ENCODE measurements at places on chromosomes 4 and X.

- DNase-seq = no peak
Observed at GRCh38 chr4:61501812-61502211, 301.7 kb downstream of the ADGRL3 start.

DNA sequence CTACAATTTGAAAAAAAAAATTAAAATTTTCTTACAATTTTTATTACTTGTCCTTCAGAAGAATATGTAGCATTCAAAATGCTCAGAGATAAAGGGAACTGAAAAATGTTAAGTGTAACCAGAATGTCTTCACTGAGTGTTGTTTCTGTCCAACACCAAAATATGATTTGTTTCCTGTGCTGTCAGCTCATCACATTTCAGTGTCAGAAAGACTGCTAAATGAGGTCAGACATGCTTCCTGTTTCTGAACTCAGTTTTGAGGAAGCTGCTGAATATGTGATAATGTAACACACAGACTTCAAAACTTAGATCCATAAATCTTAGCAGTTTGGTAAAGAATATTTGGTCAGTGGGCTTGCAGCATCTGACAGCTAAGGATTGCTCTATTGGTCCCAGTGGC, 1849.7 kb downstream of the PCDH7 start:
- no peak for DNase-seq

GRCh38 chr4:174358410-174358809, 74.7 kb downstream of the CEP44 start:
- no peak for DNase-seq

- DNase-seq = no peak
Observed at GRCh38 chr4:128461291-128462102, 173.9 kb upstream of the PGRMC2 start.

- no peak for DNase-seq
Observed at GRCh38 chr4:16992566-16993225, 94.3 kb upstream of the LDB2 start.

DNA sequence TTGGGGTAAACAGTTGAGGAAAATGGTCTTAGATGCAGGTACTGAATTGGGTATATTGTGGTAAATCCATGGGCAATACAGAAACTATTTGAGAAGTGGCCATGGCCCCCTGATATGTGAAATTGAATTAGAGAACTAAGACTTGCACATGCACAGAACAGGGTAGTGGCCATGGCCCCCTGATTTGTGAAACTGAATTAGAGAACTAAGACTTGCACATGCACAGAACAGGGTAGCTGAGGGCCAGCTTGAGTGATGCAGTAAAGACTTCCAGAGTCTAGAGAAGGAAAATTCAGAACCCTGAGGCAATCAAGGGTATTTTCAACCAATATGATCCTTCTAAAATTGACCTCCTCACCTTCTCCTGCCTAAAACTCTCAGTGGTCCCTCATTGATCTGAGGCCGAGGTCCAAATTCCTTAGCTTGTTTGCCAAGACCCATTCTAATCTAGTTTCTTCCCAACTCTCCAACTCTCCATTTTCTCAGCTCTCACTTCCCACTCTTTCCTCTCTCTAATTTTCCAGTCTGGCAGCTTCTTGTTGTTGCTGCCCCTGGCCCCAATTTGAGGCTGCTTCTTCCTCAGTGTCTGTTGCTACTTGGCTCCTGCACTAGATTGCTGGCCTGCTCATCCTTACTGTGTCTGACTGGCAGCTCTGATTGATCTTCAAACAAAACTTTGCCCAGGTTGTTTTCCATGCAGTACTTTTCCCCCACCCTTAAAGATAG, 72.4 kb downstream of the FRAS1 start:
- no peak for DNase-seq

DNA sequence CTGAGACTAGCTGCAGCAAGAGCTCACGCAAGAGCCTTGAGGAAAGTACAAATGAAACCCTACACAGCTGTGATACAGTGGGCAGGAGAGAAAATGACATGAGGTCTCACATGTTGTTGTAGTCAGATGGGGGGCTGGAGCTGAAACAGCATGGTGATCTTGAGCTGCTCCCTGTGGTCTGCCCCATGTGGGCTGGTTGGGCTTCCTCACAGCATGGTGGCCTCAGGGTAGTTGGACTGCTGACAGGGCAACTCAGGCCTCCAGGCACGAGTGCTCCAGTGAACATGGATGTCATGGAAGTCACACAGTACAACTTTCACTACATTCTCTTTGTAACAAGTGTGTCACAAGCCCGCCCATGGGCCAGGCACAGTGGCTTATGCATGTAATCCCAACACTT, 3.4 kb upstream of the MAN2B2 start:
- DNase-seq = no peak

- DNase-seq = no peak
Observed at GRCh38 chr4:110271986-110272385, 73.6 kb upstream of the ELOVL6 start.

DNA sequence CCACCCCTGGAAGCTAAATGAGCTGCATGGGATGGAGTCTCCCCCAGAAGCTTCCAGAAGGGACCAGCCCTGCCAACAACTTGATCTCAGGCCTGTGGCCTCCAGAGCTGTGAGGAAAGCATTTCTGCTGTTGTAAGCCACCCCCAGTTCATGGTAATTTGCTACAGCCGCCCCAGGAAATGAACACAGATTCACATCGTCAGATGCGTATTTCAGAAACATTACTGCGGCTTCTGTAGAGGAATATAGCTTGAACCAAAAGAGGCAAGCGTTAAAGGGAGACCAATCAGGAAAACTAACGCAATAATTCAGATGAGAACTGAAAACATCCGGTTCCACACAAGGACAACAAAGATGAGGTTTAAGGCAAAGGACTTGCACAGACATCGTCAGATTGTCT, 128.4 kb upstream of the TBL1X start:
- DNase-seq = no peak

GRCh38 chr4:112196461-112196860, 35.1 kb upstream of the AP1AR start:
- DNase-seq = no peak

DNA sequence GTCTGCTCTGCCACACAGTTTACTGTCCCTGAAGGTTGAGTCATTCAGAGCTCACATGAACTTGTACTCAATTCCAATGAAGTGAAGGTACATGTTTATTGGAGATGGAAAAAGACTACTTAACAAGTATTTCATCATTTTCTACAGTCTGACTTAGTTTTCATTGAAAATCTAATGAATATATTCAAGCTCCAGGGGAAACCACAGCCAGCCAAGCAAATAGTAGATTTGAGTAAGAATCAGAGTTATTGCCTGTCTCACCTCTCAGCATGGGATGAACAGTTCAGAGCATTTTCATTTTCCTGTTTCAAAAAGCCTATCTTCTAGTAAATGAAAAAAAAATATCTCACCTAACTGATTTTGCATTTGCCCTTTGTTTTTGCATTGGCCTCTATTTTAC, 1249.4 kb upstream of the DIAPH2 start:
- DNase-seq = no peak

DNA sequence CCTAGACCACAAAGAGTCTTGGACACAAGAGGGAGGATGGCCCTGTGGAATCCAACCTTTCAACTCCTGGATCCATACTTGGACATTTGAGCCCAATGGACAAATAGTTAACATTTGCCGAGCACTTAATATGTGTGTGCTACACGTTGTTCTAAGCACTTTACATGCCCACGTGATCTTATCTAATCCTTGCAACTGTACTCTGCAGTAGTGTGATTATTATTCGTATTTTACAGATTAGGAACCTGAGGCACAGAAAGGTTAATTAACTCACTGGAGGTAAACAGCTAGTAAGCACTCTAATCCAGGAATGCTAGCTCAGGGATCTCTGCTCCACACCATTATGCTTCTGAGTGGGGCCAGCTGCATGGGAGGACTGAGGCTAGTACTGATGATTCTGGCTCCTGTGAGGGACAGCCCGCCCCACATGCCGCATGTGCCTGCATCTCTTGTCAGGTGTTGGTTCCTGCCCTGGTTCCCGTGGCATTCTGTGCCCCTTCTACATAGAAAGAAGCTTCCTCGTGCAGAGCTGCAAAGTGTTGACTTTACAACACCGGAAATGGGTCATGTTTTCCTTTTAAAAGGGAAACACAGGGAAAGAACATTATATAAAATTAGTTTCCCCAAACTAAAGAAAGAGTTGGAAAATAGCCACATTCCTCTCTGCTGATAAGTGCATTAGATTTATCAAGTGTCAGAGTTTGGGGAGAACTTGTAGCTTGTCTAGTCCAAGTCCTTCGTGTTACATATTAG, 34.8 kb downstream of the PLAC1 start:
- DNase-seq = no peak

DNA sequence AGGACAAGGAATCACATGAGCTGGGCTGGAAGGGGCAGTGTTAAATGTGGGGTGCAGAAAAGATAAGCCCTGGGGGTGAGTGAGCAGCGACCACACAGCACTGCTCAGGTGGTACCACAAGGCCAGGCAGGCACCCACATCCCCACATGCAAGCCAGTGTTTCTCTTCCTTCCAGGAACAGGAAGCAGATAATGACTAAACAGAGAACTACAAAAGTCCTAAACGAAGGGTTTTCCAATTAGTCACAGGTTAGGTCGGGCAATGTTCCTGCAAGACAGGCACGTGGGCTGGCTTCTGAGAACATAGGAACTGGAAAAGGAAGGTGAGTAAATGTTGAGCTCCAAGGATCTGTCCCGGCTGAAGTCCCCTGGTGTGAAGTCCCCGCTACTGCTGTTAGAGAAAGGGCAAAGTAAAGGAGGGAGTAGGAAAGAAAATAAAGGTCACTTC, 19.5 kb downstream of the RELL1 start:
- DNase-seq = no peak

DNA sequence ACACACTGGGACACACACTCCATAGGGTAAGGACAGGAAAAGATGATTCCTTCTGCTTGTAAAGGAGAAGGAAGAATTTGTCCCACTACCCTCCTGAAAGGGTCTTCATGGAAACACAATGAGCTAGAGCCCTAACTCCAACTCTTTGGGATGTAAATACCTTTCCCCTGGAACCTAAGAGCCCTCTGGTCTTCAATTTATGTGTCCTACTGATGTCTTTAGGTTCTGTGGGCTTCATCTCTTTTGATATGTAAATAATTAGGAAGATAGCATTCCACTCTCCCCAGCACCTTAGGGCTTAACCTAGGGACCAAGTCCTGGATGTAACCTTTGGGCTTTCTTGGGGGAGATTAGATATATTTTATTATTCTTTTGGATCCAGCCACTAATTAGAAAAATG, 38.3 kb downstream of the PF4 start:
- no peak for DNase-seq

GRCh38 chr4:113809311-113809710, 47.8 kb upstream of the CAMK2D start:
- DNase-seq = no peak

DNA sequence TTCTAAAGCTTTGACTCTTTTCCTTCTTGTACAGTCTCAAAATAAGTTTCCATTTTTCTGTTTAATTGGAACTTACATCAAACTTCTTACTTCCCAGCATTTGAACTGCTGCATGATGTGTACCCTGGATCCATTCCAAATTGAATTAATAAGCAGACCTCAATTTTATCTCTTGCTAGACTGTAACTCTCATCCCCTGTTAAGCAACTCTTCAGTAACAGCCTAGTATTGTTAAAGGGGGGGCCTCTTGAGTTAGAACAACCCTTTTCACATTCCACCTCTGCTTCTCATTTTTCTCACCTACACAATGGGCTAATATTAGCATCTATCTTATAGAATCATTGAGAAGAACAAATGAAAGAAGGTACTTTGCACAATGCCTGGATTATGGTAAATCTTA, 169.4 kb downstream of the IL1RAPL1 start:
- DNase-seq = no peak

- no peak for DNase-seq
Observed at GRCh38 chrX:106201502-106202178, 33.5 kb downstream of the PWWP3B start.

DNA sequence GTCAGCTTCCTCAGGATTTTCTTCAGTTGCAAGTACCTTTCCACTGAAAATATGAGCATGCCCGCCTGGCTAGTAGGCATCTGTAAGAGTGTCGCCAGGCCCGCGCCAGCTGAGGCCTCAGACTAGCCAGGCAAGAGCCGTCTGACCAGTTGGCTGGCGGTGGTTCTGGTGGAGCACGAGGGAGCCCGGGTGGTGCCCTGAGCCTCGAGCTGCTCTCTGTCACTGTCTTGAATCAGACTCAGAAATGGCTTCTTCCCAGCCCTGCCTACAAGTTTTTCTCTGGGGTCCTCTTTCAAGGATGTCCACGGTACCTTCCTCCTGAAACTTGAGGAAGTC, 11.9 kb downstream of the GRPEL1 start:
- DNase-seq = no peak

DNA sequence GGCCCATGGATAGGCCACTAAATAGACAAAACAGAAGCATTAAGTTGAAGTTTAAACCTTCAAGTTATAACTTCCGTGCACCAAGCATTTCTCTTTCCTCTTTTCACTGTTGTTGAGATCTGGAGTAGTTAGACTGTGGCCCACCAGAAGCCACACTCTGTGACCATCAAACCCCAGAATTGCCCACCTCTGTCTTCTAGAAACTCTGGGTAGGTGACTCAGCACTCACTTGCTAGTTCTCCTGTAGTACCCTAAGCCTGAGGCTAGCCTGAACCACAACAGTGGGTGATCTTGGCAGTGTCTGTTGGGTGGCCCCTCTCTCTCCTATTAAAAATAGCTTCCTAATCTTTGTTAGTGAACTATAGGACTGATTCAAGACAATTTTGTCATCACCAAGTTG, 24.6 kb upstream of the CD40LG start:
- DNase-seq = no peak

DNA sequence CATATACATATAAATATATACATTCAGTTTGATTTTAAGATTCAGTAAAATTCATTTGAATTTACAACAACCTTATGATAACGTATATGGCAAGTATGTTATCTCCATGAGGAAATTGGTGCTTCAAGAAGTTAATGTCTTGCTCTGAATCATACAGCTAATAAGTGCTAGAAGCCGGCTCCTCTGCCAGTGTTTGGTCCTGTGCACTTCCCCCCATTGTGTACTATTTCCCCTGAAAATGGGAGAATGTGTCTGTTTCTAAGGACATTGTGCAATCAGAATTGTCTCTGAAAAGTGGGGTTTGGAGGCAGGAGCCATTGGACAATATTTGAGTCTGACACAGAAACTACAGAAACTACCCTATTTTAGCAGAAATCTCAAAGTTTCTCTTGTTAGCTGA, 135.9 kb downstream of the CPE start:
- DNase-seq = no peak

GRCh38 chrX:11304829-11305228, 11.6 kb downstream of the AMELX start:
- DNase-seq = no peak

- DNase-seq = no peak
Observed at GRCh38 chr4:26732356-26732755, 128.3 kb upstream of the STIM2 start.

DNA sequence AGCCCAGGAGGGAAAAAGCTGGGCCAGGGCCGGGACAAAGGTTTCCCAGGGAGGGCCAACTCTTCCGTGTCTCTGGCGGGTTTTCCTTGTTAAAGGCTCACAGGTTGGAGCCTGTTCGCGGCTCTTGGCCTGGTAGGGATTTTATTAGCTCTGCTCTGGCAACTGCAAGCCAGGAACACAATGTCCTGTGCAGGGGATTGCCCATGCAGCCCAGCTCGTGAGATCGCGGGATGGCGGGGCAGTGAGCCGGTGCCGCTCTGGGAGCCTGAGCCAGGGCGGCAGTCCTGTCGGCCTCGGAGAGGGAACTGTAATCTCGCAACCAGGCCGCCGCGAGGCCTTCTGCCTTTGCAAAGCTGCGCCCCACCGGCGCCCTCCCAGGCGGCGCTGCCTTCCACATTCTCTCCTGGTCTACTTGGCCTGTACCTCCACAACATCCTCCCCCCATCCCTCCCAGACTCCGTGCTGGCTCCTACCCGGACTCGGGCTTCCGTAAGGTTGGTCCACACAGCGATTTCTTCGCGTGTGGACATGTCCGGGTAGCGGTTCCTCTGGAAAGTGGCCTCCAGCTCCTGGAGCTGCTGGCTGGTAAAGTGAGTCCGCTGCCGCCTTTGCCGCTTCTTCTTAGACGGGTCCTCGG, 2.1 kb downstream of the PITX2 start:
- no peak for DNase-seq
